GM04504 (cell line): ENCODE measurements at places on chromosomes 12 and 14.

DNA sequence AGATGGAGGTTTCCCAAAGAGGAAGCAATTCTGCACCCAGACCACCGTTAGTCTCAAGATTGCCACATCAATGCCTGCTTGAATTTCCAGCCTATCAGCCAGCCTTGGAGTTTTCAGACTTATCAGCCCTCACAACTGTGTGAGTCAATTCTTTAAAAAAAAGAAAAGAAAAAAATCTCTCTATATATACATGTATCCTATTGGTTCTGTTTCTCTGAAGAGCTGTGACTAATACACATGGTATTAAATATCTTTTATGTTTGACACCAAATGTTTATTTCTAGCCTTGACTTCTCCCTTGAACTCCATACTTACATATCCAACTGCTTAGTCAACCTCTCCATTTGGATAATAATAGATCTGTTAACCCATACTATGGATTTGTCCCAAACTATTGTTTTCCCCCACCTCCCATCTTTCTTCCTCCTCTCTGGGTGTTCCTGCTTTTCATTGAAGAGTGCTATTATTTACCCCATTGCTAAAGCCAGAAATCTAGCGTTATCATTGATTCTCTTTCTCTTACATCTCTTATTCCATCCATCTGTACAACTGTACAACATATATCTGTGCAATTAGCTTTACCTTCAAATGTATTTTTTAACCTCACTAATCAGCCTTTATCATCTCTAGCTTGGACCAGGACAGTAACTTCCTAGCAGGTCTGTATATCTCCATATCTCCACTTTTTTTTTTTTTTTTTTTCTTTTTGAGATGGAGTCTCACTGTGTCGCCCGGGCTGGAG is 22.7 kb upstream of the EID3 start:
- peak; percentile 70 for DNase-seq

GRCh38 chr12:59736786-59737185 is 141.0 kb downstream of the SLC16A7 start:
- DNase-seq, result peak; percentile 92

DNA sequence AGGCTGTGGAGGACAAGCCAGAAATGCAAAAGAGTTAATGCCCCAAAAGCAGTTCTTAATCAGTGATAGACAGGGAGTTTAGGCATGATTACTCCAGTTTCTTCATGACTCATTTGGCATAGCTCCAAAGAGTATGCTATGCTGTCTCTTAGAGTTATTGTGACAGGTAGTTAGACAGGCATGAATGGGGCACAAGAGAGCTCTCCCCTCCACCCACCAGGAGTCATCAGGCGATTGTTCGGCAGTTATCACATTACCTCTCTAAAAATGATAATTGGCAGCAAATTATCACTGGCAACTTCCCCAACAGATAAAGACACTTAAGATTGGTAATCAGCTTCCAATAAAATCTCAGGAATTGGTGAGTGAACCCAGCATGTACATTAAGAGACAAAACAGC is 320.1 kb downstream of the DAD1 start:
- no peak for DNase-seq

- DNase-seq, result no peak
These were observed 284.2 kb upstream of the ATP2B1 start for GRCh38 chr12:89992668-89993451.

GRCh38 chr14:68937471-68938270 is 41.4 kb downstream of the ACTN1 start:
- no peak for DNase-seq

GRCh38 chr14:53004976-53005375 is 54.1 kb upstream of the FERMT2 start:
- DNase-seq, result no peak

- DNase-seq, result no peak
These were observed 64.5 kb downstream of the KIAA0586 start for GRCh38 chr14:58492044-58492443.

- DNase-seq, result no peak
These were observed 7.6 kb upstream of the EID3 start for GRCh38 chr12:104295954-104296353.

DNA sequence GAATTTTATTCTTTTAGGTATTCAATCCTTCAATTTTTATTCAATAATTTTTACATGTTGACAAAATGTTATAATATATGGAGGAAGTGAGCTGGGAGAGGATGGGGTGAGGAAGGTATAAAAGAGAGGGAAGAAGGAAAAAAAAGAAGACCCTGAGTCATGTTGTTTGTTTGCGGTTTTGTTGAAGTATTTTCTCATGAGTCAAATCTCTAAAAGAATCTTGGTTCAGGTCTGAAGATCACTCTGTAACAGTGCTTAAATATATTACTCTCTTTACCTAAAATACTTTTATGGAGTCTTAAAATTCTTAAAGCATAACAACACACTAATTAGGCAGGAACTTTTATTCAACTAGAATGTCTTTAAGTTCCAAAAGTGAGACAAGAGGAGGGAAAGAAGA is 489.6 kb upstream of the GARIN6 start:
- no peak for DNase-seq

GRCh38 chr12:92879698-92880322 is 49.3 kb downstream of the EEA1 start:
- DNase-seq, result no peak

DNA sequence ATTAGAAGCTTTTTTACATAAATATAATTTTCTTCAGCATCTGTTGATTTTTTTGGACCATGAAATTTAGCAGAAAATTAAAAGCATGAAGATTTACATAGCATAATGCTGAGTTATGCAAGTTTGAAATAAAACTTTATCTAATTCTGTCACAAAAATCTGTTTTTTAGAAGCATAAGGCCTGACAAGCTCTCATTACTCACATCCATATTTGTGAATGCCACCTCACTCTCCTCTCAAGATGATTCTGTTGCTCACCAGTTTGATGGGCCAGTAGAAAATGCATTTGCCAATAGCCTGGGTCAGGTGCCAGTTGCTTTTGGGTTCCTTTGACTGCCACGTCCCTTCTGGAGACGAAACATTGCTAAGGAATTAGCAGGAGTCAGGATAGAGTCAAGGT is 181.5 kb upstream of the ATP2B1 start:
- DNase-seq, result no peak

DNA sequence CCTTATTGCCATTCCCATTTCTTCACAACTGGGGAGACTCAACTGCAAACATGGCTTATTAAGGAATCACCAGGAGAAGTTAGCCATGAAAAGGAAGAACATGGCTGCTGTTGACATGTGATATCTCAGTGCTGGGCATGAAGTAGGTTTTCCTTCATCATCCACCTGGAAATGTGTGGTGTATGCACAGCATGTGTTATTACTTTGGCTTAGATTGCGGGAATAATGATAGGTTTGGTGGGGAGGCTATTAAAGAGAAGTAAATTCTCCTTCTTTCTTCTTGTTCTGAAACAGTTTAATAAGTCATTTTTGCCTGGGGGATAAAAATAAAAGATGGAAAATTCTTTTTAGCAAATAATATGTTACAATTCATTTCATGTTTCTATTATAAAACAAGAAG is 23.7 kb upstream of the CLEC14A start:
- DNase-seq, result no peak

DNA sequence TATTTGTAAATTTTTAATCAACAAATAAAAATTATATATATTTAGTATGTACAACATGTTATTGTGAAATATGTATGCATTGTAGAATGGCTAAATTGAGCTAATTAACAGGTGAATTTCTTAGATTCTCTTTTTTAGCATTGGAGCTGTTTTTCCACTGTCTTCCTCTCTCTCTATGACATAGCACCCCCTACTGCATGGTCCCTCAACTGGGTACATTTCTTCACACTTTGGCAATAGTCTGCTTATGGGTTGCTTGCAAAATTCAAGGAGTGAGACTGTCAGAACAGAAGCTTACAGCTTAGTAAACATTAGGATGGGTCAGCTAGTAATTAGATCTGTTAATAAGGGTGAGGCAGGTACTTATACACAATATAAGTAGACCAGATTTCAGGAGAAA is 658.5 kb upstream of the MGAT4C start:
- no peak for DNase-seq

GRCh38 chr14:43356979-43357545 is 1150.0 kb downstream of the FSCB start:
- no peak for DNase-seq

DNA sequence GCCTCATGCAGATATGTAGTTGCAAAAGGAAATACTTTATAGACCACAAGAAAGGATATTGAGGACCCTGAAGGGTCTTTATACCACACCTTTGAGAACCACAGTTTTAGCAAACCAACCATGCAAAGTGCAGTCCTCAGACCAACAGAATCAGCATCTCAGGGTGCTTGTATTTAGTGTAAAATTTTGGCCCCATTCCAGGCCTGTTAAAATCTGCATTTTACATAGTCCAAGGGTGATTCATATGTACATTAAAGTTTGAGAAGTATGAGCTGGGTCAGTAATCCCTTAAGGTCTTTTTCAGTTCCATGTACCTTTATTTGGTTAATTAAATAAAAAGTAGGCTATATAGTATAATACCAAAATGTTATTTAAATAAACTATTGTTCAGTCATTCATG is 91.2 kb downstream of the WNK1 start:
- DNase-seq, result no peak

GRCh38 chr12:66603461-66603860 is 75.4 kb downstream of the GRIP1 start:
- DNase-seq, result no peak

DNA sequence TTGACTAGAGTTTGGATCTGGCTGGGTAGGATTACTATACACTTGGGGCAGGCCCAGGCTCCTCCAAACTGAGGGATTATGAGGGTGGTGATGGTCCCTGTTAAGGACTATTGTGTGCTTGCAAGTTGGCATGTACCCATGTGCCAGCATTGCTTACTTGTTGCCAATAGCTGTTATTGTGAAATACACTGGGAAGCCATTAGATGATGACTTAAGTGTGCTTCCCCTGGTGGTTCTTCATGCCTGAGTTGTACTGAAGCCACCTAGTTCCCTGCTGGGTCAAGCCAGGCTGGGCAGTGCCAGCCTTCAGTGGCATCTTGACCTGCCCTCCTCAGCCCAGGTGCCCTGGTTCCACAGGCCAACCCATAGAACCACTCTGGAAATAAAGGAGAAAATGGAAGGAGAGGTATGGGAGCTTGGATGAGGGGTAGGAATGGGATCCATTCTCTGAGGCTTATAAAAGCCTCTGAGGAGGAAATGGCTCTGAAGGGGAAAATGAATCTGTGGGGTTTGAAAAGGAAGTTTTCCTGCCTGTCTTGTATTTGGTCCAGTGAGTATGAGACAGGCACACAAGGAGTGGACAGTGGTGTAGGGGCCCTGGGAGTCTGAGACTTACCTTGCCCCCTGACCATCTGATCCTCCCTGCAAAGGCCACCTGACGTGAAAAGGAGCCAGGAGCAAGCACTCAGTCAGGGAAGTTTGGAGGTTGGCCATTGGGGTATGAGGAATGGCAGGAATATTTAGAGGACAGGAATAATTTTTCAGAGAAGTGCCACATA is 724 bp downstream of the LTB4R start:
- no peak for DNase-seq

DNA sequence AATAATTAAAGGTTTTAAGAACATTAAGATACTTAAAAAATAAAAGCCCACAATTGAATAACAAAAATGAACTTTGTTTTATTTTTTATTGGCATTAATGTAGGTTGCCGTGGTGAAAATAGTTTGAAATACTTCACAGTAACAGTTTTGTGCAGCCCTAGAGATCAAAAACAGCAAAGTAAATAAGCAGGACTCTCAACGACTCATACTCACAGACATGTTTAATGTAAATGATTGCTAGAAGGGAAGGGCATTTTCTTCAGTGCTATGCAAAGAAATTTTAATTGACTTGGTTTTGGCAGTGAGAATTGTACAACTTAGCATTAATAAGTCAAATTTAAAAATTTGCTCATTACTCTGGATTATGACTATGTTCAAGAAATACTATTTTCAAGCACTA is 16.0 kb downstream of the TRMT5 start:
- no peak for DNase-seq

DNA sequence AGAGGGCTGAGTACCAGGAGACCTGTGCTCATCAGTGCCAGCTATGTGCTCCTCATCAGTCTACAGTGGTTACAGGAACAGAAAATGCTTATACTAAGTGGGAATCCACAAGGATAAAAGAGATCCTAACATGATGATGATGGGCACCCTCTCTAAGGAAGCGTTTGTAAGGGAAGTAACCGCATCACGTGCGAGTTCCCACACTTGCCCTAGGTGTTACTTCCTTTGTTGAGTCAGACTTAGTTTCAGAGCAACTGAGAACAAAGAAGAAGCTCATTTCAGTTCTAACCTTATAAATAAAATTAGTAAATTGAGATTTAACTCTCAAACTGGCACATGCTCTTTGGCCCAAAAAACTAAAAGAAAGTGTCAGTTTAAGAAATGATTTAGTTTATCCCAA is 956.4 kb upstream of the TMEM132C start:
- no peak for DNase-seq

DNA sequence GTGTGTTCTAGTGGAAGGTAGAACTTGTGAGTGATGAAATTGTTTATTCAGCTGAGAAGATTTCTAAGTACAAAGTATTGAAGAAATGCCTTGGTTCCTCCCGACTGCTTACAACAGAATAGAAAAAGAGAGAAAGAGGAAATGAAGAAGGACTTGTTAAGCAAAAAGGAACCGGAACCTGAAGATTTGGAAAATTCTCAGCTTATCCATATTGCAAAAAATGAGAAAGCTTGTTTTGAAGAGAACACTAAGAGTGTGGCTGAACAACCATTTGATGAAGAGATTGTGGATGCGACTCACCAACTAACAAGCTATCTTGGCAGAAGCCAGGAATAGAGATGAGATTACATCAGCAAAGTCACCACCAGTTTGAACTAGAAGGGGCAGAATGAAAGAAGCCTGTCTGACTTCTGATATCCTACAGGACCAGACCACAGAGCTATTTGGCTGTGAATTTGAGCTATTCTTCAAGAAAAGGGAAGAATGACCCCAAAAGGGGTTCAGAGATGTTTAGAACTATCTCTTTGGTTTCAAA is 15.1 kb downstream of the NDUFA9 start:
- DNase-seq, result peak; percentile 68

DNA sequence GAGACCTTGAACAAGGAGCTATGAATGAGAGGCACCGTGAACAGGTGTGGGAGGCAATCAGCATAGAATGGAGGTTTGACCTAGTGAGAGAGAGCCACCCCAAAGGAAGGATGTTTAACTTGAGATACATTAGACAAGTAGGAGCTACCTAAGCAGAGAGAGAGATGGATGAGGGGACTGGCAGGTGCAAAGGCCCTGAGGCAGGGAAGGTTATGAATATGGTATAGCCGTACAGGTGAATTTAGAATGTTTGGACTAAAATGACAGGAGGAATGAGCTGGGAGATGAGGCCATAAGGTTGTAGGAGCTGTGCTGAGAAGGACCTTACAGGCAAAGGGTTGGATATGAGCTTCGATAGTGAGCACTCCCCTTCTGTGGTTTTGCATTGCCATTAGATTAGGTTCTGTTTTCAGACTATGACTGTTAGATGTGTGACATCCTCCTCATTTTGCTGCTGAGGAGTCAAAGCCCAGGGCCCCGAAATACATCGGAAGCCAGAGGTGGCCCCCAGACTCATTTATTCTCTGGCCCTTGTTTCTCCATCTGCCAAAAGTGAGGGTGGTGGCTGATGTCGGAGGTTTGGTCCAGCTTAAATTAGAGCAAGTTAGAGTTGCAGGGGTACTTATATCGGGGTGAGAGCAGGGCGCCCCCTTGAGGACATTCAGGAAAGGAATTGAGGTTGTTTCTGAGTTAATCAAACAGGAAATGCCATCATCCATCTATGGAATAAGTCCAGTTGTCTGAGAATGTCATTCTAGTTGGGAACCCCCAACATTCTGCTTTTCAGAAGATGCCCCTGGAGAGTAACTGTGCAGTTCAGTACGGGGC is 29.4 kb downstream of the SLC24A4 start:
- DNase-seq, result no peak
